HepG2 (cell line): ENCODE measurements at places on chromosomes 7 and 10. TPM values are rescaled to one million over a fixed set of nuclear protein-coding genes. Genes with fewer than 3 reads are reported as not detected.

Gene FAM25A
- polyA plus RNA-seq: not detected in 2 replicates

Gene JAZF1
- not detected in 2 replicates for polyA plus RNA-seq

DNA sequence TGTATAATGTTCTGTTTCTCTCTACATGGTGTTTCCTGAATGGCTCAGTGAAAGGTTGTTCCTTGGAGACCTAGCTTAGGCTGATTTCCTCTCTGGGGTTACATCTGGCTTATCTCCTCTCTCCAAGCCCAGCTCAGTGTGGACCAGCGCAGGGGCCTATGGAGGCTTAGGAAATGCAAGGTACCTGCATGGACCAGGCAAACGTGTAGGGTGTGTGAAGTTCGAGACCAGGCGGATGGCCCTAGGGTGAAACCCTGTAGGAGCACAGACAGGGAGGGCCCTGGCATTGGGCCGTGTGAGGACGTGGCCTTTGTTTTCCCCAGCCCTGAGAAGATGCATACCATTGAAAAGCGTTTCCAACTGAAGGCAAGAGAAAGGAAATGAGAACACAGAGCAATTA is 59.0 kb downstream of the DOCK1 start:
- no peak for DNase-seq

Gene MACROH2A2
- 9.8 and 14.2 TPM in 2 replicates for polyA plus RNA-seq

Gene THSD7A
- polyA plus RNA-seq: 0.01 TPM in 2 replicates

Gene PDE6C
- not detected in 2 replicates for polyA plus RNA-seq

- DNase-seq: no peak
Measured at GRCh38 chr10:571688-572451, 117.6 kb downstream of the DIP2C start.

GRCh38 chr7:155763122-155763521 is 49.1 kb downstream of the SHH start:
- DNase-seq: no peak

GRCh38 chr7:30530373-30530772 is 25.7 kb upstream of the GGCT start:
- DNase-seq: no peak

DNA sequence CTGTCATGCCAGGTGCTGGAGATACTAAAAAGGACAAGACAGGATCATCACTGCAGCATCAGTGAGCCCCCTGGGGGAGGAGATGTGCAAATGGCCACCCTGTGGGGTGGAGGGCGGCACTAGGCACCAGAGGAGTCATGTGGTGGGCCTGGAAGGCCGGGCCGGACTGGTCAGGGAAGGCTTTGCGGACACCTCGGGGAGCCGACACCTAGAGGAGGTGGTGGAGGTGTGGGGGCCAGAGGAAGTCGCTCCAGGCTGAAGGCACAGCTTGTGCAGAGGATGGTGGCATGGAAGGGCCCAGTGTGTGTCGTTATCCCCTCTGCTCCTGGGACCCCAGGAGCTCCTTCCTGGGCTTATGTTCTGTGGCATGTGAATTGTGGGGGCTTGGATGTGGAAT is 437.7 kb downstream of the RPS24 start:
- DNase-seq: no peak

Gene PPP1R3C
- 11.4 and 13.3 TPM in 2 replicates for polyA plus RNA-seq

Gene GCK
- not detected in 2 replicates for polyA plus RNA-seq

DNA sequence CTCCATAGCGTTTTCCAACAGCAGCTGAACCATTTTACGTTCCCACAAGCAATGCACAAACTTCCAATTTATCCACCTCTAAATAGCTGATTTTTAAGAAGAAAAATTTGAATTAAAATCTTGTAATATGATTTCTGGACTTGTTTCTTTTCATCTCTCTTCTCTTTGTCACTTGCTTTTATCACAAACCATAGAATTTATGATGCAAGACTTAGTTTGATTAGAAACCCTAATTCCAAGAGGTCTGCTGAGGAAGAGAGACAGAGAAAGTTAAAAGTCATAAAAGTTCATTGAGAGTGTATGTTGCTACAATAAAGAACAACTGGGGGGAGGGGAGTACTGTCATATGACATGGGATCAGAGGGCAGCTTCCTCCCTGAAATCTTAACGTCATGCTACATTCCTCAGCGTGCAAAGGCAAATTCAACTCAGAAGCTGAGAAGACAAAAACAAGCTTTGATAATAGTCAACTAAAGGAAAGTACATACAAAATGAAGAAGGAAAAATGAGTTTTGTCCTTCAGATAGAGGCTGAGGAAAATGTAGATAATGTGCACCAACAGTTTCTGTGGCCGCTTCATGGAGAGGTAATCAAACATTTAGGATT is 18.4 kb upstream of the CUBN start:
- peak; percentile 38 for DNase-seq

Gene ANKRD61
- 0.24 TPM in 1 of 2 replicates, not detected in the other for polyA plus RNA-seq

GRCh38 chr10:21130108-21130507 is 233.0 kb upstream of the NEBL start:
- no peak for DNase-seq

DNA sequence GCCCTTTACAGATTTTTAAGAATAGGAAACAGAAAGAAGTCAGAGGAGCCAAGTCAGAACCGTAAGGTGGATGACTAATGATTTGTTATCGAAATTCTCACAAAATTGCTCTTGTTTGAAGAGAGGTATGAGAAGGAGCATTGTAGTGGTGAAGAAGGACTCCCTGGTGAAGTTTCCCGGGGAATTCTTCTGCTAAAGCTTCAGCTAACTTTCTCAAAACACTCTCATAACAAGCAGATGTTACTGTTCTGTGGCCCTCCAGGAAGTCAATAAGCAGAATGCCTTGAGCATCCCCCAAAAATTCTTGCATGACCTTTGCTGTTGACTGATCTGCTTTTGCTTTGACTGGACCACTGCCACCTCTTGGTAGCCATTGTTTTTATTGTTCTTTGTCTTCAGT is 152.9 kb downstream of the HGF start:
- DNase-seq: no peak

DNA sequence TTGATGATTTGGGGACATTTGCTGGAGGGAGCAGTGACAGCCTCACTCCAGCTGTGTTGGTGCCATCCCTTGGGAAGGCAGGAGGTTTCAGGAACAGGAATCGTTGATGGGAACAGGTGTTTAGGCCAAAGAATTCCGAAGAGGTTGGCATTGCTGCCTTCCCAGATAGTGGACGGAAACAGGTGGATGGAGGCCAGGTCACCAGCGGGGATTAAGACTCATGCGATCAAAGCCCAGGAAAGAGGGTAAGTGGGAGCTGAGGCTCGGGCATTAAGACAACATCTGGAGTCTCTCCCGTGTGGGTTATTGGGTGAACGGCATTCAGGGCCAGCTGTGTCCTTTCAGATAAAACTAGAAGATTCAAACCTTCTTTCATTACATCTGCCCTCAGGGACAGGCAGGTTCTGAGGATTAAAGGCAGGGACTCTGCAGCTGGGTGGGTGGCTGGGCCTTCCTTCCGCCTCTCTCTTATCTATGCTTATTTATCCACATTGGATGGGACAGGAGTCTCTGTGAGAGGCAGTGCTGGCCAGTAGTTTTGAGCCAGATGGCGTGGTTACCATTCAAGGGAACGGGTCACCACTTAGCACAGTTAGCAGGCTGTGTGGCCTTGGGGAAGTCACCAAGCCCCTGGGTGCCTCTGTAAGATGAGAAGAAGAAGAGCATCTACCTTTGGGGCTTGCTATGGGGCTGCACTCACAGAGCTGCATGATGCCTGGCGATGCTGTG is 67.6 kb downstream of the INSIG1 start:
- DNase-seq: no peak

DNA sequence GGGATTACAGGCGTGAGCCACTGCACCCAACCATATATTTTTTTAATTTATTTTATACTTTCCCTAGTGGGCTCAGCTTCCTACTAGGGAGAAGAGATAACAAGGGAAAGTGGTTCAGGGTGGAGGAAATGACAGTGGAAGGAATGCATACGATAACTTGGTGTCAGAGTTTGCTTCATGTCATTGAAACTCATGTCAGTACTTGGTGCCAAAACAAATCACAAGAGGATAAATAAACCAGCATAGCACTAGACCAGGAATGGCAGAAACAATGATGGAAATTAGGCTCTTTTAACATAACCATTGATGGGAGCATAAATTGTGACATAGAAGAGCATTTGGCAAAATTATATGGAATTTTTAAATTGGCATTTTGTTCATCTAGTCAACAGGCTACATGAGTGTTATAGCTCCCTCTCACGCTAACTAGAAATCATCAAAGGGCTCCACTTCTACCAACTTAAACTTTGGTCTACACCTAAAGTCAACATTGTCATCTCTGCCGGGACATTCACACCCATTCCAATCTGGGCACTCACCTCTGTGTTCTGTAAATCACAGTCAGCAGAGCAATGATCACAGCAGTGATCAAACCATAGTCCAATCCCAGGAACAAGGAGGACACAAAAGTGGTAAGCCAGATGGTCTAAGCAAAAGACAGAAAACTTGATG is 41.2 kb downstream of the PSMC2 start:
- peak; percentile 93 for DNase-seq

Gene VPS37D
- 3.8 and 5.7 TPM in 2 replicates for polyA plus RNA-seq

- DNase-seq: no peak
Measured at GRCh38 chr10:132294561-132295318, 13.0 kb downstream of the STK32C start.

GRCh38 chr10:201328-201771 is 66.1 kb downstream of the ZMYND11 start:
- DNase-seq: no peak

GRCh38 chr10:94591461-94592205 is 46.0 kb downstream of the HELLS start:
- no peak for DNase-seq

- DNase-seq: peak; percentile 12
Measured at GRCh38 chr10:117221156-117221711, 19.7 kb upstream of the SLC18A2 start.

DNA sequence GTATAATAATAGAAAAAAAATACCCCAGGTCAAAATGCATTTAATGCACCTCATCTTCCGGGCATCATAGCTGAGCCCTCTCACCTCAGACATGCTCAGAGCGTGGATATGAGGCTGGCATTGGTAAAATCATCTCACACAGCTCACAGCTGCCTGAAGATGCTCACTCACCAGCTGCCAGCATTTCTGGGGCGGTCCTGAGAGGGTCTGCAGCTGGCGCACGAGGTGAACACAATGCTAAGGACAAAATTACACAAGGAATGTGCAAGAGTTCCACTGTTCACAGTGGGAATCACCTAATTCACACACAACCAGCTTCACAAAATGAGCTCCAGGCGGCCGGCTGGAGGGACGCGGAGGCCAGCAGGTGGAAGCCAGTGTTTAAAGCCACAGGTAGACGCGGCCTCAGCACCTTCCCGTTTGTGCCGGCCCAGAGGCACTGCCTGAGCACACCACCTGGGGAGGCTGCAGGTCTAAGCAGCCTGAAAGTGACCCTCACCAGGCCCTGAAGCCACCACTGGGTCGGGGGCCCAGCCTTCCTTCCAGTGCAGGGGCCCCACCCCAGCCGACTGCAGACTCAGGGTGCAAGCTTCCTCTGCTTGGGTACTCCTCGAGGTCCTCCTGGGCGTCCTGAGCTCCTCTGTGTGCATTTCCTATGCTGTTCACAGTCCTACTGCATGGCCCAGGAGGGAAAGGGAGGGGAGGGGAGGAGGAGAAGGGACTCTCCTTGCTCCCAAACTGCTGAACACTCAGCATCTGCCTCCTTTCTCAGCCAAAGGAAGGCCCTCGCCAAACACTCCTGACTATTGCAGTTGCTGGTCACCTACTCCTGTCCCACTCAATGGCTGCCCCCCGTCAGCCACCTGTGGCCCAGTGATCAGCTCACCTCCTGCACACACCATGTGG is 61.2 kb upstream of the FAM20C start:
- DNase-seq: no peak

Gene CCNJ
- 14.1 and 14.3 TPM in 2 replicates for polyA plus RNA-seq
